ENCODE measurements at places on chromosomes 4 and X. TPM values are rescaled to one million over a fixed set of nuclear protein-coding genes. Genes with fewer than 3 reads are reported as not detected.

DNA sequence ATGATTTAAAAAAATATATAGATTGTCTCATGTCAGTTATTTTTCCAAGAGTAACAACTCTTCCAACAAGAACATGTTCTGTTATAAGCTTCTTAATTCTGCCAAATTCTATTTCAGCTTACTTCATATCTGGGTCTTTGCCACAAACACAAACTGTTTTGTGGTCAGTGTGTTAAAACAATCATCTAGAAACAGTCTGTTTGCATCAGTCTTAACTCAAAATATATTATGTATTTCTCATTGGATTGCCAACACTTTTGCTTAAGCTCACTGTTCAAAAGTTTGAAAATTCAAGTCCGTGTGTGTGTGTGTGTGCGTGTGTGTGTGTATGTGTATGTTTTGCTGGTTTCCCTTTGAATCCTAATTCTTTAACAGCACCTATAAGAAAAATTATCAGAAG, 752.3 kb upstream of the NDST4 start:
- no peak for DNase-seq

- no peak for DNase-seq
Measured at GRCh38 chr4:52197306-52197705, 146.2 kb downstream of the SPATA18 start.

DNA sequence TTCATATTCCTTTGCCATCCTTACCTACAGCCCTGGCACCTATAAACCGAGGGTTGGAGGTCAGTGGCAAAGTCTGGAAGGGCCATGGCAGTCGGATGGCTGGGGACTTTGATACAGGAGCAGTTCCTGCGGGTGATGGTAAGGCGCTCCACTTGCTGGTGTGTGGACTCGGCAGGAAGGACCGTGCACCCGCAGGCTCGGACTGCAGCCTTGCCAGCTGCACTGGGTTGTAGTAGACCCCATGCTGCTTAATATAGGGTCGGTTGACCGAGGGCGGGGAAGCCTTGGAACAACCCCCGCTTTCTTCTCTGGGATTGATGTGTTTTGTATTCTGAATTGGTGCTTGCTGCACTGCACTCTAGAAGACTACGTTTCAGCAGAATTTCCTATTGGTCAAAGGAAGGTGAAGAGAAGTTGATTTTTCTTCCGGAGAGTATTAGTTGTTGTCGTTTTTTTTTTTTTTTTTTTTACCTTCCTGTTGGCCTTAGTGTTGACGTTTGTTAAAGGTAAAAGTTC, 638 bp downstream of the BLTP1 start:
- DNase-seq, result peak; percentile 32

The NEIL3 gene
- 1.2 TPM for total RNA-seq

GRCh38 chr4:185395238-185395955, at the start of gene LRP2BP:
Gene LRP2BP, minus strand, starts transcription at chr4:185395924. Its CDS starts 17,738 bp downstream, at chr4:185378186.
- DNase-seq, result peak; percentile 19
